ENCODE measurements at places on chromosomes 2 and 18.

DNA sequence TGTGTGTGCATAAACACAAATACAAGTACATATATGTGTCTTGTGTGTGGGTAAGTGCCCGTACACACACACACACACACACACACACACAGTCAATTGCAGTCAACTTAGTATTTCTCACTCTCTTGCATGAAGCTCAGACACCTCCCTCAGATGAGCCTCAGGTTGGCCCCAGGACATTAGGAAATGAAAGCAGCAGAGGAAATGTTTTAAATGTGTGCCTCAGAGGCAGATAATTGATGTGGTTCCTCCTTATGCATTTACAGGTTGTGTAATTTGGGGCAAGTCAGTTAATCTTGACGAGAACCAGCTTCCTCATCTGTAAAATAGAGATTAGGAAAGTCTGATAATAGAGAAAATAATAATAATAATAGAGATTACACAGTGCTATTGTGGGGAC lies 814.0 kb upstream of the ID2 start:
- no peak for DNase-seq

GRCh38 chr2:176128982-176129796 lies at the start of gene HOXD8:
Gene HOXD8 (plus strand): TSS chr2:176129705. CDS start chr2:176130367, 662 bp downstream.
- DNase-seq: peak; percentile 38

GRCh38 chr2:88053934-88054781 lies 1.4 kb downstream of the KRCC1 start:
- no peak for DNase-seq

- no peak for DNase-seq
Observed at GRCh38 chr2:236816197-236817170, 246.9 kb downstream of the ACKR3 start.

DNA sequence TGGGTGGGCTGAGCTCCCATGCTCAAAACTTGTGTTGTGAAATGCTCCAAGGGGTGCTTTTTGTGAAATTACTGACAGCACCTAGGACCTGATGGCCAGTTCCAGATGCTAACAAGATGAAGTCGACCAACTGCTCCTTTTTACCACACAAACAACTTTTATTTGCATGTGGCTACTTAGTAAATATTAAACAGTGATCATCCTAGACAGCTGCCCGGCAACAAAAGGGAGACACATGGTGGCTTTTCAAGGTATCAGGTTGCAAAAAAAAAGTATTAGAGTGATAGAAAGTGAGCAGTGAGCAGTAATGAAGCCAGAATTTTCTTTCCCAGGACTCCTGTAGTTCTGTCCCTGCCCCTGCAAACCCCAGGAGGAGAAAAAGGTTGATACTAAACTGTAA lies 118.5 kb downstream of the RPIA start:
- DNase-seq: no peak

DNA sequence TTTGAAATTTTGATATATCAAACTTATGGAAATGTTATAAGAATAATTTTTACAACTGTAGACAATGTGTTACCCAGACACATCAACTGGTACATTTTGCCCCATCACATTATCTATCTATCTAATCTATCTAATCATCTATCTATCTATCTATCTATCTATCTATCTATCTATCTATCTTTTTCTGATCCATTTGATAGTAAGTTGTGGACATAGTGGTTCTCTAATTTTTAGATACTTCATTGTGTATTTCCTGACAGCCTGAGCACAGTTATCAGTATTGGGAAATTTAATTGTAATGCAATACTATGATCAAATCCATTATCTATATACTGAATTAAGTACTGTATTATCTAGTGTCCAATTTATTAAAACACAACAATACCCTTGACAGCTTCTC lies 42.0 kb upstream of the TMEM18 start:
- no peak for DNase-seq

- DNase-seq: no peak
Observed at GRCh38 chr18:50428531-50429206, 53.8 kb downstream of the SKA1 start.

DNA sequence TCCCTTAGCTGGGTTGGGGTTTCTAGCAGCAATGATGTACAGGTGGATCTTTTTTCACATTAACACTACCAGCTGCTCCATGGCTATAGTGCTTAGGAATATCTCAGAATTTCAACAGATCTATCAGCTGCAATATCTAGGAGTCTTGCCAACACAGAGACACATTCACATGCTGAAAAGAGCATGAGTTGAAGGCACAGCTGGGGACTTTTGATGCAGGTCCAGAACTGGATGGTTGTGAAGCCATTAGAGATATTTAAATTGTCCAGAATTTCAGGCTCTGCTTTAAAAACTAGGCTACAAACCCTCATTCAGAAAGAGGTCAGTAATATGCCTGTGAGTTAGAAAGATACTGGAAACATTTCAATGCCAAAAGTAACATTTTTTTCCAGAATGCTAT lies 122.2 kb upstream of the CCDC195 start:
- DNase-seq: no peak

DNA sequence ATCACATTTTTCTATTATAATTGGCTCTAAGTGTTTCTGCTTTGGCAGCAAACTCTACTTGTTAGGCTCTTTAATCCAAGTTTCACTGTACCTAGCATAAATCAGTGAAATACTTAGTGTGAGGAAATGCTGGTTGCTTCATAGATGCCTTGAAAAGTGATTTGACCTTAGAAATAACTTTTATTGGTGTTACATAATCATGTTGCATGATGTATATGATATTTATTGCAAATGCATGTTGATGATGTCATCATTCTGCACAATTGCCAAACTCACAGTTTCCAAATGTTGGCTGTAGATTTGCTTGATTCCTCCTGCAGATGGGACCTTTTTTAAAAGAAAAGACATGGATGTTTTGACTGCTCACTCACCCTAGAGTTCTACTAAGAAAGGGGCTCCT lies 137.6 kb upstream of the BCL2L11 start:
- DNase-seq: no peak

GRCh38 chr2:195562570-195563566 lies 94.2 kb upstream of the SLC39A10 start:
- DNase-seq: no peak
